ENCODE measurements at places on chromosomes 13 and 19.

GRCh38 chr19:18233224-18233825 lies 7.1 kb upstream of the PDE4C start:
- no peak for DNase-seq

DNA sequence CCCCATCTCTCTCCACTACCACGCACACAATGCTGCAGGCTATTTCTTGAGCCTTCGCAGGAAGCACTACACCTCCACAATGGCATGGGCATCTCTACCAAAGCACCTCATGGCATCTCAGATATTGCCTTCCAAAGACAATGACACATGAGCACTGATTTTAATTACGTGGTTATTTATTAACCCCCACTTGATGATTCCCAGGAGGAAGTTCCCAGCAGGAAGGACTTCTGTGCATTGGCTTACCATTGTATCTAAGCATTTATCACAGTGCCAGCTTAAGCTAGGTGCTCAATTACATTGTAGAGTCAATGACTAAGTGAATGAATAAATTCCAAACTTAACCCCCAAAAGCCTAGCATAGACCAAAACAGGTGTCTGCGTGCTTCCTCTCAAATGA lies 101.4 kb downstream of the ABCC4 start:
- no peak for DNase-seq

GRCh38 chr19:13796301-13797057 lies 1.2 kb downstream of the ZSWIM4 start:
- DNase-seq = peak; percentile 77

DNA sequence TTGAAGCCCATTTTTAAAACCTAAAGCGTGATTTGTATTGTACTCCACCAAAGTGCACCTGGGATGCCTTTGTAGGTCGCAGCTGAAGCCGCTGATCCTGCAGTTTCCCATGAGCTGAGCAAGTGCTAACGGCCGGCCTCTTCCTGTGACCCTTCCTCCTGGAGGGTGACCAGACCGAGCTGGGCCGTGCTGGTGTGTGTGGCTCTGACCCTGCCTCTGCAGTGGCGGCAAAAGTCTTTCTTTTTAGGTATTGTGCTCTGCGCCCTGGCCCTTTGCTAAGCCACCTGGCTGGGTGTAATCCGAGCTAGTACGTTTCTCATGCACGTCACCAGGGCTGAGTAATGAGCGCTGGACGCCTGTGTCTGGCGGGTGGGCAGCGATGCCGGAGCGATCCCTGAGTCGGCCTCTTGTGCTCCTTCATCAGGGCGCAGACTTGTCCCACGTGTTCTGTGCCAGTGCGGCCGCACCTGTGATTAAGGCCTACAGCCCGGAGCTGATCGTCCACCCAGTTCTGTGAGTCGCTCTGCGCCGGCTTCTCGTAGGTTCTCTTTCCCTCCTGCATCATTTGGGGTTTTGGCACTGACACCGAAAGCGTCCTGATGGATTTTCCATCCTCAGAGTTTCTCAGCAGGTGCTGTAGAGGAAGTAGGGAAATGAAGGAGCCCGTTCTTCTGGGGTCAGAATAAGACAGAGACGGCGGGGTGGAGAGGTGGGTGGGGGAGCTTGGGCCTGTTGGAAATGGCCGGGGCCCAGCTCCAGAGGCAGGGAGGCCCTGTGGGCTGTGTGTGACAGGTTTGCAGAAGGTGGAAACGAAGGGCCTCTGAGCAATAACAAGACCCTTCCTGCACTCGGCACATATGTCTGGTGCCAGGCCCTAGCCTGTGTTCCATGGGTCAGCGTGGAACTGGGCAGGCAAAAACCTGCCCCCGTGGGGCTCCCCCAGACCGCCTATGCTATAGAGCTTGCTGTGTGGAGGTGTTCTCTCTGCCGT lies 9.7 kb downstream of the NAXD start:
- no peak for DNase-seq

DNA sequence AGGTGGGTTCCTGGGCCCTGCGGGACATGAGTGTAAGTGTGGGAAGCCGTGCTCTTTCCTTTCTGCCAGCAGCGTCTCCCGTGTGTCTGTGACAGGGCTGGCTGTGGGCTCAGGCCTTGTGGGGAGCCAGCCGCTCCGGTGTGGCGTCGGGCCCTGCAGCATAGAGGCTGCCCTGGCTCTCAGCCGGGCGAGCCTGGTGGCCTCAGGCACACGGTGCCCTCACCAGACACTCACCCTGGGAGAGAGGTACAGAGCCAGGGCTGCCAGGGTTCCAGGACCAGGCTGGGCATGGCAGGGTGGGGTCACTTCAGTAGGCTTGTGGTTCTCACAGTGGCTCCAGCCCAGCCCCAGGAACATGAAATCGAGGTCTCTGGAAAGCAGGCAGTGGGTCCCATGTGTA lies 324.8 kb downstream of the TEX29 start:
- no peak for DNase-seq

DNA sequence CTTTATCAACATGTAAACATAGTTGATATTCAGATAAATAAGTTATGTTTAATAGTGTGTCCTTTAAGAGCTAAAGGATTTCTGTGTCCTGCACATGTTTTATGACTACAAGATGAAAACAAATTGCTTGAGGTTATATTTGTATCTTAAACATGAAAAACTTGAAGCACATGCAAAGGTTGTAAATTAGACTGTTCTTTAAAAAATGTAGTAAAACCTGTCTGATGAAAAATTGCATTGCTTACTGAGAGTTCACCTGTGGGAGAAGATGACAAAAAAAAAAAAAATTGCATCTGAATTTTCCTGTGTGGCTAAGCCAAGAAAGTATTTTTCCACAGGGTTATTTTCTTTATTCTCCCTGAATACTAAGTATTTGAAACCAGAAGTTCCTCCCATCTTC lies 25.7 kb upstream of the LMO7 start:
- no peak for DNase-seq

GRCh38 chr13:44313674-44314073 lies 60.0 kb upstream of the SERP2 start:
- no peak for DNase-seq

DNA sequence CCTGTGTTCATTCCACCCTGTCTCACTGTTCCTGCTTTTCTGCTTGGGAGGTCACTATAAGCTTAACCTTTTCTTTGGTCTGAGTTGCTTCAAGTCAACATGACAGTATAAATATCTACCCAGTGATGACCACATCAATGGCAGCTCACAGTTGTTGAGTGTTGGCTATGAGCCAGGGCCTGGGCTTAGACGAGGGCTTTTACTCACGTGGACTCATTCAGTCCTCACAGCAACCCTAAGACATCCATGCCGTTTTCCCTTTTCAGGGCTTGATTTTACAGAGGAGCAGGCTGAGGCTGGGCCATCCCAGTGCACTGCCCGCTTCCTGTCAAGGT lies 10.2 kb upstream of the CCDC97 start:
- DNase-seq = peak; percentile 36

DNA sequence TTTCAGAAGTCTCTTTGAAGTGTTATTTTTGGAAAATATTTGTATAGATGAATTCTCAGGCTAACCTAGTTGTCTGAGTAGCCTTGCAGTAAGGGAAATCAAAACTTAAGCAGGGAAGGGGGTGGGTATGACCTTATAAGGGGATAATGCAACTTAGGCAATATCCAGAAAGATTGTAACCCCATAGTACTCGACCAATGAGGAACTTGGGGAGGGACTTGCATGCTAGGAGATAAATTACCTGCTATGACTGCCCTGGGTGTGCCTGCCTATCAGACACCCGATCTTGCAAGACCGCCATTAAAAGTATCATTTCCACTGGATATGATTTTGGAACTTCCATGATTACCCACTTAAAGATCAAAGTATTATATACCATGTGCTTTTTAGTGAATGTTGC lies 23.0 kb upstream of the RFXAP start:
- no peak for DNase-seq

DNA sequence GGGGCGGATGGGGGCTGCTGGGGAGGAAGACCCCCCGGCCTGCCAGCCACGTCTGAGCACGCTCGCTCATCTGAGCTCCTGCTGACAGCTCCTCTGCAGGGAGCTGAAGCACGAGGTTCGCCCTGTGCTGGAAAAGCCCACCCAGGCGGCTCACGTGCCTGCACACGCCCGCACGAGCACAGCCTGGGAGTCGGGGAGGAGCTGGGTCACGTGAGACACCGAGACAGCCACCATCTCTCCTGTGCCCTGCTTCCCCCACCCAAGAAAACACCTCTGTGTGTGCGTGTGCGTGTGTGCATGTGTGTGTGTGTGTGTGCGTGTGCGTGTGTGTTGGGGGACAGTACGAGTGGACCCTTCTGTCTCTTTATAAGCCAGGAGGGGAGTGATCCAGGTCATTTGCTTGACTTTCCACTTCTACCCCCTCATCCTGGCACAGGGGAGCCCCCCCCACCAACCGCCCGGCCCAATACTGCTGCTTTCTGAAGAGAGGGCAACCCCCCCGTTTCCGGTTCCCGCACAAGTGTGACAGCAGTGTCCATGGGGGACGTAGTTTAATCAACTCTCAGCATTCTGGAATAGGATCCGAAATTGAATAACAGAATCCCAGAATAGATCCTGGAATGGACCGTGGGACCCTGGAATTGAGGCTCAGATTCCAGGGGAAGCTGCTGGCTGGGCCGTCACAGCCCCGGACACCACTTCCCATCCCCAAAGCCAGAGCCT lies 42.5 kb downstream of the CELF5 start:
- DNase-seq = no peak

DNA sequence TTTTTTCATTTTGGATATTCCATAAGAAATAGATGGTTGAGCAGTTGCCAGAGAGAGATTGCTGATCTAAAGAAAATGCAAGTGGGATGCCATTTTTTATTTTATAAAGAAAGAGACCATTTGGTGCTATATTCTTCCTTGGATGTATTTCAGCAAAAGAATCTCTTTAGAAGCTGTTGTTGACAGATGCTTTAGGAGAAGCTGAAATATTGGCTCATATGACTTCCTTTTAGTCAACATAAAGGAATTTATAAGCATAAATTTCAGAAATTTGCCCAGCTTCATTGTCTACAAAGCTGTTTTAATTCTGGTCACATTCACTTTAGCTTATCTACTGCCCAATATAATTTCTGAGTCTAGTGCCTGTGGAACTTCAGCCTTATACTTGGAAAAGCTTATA lies 36.9 kb downstream of the POLR1D start:
- DNase-seq = no peak

DNA sequence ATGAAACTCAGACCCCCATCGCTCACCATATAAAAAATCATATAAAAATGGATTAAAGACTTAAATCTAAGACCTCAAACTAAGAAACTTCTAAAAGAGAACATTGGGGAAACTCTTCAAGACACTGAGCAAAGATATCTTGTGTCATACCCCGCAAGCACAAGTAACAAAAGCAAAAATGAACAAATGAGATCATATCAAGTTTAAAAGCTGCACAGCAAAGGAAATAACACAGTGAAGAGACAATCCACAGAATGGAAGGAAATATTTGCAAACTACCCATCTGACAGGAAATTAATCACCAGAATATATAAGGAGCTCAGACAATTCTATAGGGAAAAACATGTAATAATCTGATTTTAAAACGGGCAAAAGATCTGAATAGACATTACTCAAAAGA lies 808.3 kb downstream of the LIG4 start:
- no peak for DNase-seq

DNA sequence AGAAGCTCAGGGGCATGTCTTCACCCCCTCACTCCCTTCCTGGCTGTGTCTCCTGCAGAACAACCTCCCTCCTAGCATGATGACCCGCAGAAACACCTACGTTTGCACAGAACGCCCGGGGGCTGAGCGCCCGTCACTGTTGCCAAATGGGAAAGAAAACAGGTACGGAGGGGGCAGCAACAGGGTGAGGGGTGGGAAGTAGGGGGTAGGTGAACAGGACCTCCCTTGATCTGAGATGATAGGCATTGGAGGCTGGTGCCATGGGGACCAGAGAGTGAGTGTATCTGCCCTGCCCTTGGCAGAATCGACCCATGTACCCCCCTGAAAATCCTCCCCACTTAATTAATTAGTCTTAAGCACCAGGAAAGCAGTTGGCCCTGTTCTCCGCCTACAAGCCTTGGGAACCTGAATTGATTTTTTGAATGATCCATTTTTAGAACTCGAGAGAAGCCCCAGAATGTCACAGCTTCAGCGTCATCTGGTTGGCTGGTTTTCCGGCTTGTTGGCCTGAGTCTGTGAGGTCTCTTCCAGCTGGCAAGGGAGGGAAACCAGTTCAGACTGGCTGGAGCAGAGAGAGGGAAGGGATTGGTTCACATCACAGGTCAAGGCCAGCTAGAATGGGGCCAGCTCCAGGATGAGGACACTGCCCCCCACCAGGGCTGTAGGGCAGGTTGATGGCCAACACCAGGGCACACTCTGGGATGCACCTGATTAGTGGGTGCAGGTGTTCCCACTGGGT lies 28.2 kb downstream of the CKM start:
- no peak for DNase-seq

DNA sequence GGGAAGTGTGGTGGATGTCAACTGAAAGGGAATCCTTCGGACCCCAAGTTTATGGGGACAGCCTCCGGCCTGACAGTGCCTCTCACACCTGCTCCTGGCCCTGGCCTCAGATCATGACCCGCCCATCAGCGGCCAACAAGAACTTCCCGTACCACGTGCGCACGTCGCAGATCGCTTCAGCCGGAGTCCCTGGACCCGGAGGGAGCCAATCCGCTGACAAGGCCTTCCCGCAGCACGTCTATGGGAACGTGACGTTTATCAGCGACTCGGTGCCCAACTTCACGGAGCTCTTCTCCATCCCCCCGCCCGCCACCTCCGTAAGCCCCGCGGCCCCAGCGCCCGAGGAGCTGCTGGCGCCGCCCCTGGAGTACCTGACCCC lies 2.0 kb upstream of the MEGF8 start:
- DNase-seq = no peak

DNA sequence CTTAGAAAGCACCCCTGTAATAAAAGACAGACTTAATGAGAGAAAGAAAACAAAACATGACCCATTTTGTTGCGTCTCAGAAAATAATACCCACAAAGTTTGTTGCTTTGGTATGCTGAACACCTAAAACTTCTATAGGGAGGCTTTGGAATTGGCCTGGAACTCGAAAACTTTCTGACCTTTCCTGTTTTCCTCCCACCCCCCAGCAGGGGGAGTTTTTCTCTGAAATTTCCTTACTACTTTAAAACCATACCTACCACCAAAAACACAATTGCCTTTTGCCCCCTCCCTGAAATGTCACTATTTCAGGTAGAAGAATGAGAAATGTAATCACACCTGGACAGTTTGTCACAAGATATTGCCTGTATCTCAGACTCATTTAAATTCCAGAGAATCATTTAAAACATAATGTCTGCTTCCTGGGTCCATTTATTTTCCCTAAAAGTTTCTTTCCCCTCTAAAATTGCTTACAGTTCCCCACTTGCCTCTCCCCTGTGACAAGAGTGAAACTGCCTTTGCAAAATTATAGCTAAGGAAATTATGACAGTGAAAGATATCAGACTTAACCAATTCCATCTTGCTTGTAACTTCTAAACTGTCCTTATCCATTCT lies 2700.2 kb downstream of the PCDH9 start:
- DNase-seq = no peak

DNA sequence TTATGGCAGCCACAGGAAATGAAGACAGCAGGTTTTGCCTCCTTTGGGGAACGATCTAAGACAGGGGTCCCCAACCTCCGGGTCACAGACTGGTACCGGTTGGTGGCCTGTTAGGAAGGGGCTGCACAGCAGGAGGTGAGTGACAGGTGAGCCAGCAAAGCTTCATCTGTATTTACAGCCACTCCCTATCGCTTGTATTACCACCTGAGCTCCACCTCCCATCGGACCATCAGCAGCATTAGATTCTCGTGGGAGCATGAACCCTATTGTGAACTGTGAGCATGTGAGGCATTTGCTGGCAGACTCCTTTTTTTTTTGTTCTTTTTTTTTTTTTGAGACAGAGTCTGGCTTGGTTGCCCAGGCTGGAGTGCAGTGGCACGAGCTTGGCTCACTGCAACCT lies 22.2 kb downstream of the F2RL3 start:
- DNase-seq = no peak
